NCI-H2107 (cell line): ENCODE measurements at places on chromosomes 11 and 22.

GRCh38 chr11:112334381-112334780, 73.7 kb upstream of the PLET1 start:
- DNase-seq, result no peak

DNA sequence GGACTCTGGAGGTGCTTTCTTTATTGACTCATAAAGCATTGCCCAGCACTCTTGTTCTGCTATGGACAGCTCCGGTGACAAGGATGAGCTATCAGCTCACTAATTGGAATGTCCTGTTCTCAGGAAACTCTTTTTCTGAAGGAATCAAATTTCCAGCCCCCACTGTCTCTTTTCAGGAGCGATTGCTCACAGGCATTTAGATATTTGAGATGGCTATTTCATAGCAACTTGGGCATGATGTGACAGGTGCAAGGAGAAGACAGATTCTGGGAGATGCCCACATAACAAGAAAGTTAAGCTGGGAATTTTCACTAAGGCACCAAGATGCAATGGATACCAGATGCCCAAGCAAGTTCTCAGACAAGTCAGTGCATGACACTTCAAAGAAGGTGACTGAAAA, 123.4 kb upstream of the CSNK2A3 start:
- DNase-seq, result no peak

DNA sequence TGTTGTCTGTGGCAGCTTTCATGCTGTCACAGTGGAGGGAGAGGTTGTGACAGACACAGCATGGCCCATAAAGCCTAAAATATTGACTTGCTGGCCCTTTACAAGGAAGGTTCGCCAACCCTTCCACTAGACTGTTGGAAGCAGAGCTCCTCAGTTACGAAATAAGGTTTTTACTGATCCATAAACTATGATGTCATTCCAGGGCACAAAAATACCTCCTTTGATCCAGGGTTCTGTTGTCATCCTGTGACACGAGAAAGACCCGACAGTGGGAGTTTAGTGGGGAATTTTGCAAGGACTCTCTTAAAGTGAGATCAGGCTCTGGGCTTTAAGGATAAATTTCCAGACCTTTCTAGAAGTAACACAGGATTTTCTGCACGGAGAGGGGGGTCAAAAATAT, 15.7 kb downstream of the BARX2 start:
- DNase-seq, result no peak

GRCh38 chr11:118124929-118125535, 27.6 kb downstream of the SCN4B start:
- peak; percentile 14 for DNase-seq

DNA sequence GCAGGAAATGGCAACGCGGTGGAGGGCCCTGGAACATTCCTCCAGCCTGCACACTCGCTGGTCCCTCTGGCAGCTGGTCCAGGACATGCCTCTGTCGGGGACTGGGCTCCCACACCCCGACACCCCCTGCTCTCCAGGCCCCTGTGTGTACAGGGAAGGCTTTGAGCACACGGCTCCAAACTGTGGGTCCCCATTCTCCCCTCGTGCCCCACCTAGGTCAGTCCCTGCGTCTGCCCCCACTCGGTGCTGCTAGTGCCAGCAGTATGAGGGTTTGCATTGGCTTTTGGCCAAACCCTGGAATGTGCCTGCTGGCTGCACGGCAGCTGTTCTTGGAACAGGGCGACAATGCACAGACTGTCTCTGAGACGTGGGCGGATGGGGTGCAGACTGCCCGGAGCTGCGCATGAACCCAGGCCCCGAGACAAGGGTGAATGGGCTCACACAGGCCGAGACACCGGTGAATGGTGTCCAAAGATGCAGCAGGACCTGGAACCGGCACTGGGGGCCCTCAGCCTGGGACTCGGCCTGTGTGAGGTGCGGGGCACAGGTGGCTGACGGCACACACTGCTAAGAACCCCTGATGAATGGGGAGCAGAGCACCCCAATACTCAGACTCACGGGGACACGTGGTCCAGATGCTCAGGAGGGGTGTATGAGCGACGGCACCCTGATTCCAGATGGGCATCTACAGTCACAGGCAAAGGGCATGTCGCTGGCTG, 7.5 kb upstream of the SYT8 start:
- DNase-seq, result peak; percentile 21

GRCh38 chr11:36779791-36780190, 181.8 kb upstream of the RAG2 start:
- DNase-seq, result no peak

- no peak for DNase-seq
These were observed 15.1 kb upstream of the CABP2 start for GRCh38 chr11:67538306-67538705.

DNA sequence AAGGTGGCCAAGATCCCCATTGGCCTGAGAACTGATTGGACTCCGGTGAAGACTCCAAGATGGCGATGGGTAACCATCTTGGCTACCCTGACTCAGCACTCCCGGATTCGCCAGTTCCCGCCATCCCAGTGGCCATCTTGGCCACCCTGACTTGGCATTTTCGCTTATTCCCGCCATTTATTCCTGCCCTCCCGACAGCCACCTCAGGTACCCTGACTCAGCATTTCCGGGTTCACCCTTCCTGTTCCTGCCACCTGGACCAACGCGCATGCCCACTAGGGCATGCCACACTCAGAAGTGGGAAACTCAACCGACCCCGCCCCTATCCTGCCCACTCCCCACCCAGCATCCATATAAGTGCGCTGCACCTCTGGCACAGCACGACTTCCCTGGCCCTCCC, 7.8 kb downstream of the OR8K5 start:
- DNase-seq, result no peak

- no peak for DNase-seq
These were observed 16.1 kb downstream of the POU2AF1 start for GRCh38 chr11:111362887-111363411.

- no peak for DNase-seq
These were observed 63.8 kb upstream of the CLMP start for GRCh38 chr11:123258877-123259276.
